ENCODE measurements at places on chromosomes 5 and 9. TPM values are rescaled to one million over a fixed set of nuclear protein-coding genes. Genes with fewer than 3 reads are reported as not detected.

DNA sequence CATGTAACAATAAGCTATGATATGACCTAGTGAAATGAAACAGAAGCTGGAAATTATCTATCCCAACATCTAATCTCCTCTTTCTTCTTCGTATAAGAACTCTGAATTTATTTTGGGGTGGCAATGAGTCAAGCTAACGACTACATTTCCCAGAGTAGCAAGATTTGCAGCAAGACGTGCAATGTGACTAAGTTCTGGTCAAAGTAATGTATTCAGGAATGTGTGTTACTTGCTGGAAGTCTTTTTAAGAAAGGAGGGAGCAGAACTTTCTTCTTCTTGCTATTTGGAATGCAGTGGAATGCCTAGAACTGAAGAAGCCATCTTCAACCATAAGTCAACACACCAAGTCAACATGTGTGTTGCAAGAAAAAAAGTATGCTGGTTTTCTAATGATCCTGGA, 406.6 kb upstream of the MEF2C start:
- DNase-seq: no peak

GRCh38 chr9:126938327-126938726, 23.7 kb downstream of the RALGPS1 start:
- no peak for DNase-seq

DNA sequence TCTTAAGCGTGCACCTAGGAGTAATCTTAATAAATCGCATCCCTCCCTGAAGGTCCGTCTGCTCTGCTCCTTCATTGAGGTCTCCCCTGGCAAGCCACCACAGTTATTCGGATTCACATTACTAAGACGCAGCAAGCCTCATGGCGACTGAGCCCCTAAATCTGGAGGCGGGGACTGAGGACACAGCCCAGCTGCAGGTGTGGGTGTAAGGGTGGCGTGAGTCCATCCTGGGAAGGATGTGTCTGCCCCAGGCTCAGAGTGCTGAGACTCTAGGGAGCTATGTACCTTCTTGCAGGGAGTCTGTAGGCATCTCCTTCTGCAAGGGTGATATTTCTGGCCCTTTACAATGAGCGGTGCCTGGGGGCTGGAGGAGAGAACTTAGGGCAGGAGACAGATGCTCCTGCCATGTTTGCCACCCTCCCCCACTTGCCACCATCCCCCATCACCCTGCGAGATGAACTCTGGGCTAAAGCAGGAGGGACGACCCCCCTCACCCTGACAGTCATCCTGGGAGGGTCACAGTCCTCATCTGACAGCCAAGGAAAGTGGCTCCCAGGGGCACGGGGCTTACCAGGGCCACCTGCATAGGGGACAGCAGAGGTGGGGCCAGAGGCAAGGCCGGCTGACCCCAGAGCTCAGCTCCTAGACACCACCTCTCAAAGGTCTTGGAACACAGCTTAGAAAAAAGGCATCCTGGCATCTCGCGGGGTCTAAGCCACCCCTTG, 76.4 kb upstream of the FCN1 start:
- DNase-seq: no peak

DNA sequence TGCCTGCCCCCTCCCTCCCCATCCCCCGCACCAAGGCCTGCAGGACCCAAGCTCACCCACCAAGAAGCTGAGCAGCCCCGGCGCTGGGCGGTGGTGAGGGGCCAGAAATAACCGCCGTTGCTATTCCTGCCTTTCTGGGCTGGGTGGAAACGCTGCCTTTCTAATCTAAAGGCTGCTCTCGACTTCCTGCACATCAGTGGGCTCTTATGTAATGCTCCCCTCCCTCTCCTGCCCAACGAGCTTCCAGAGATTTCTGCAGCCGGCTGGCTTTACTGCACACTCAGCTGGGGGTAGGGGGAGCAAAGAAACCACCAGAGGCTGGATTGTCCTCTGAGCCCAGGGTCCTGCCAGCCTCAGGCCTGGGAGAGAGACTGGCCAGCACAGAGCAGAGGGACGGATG, 6.9 kb upstream of the EGR1 start:
- DNase-seq: no peak

DNA sequence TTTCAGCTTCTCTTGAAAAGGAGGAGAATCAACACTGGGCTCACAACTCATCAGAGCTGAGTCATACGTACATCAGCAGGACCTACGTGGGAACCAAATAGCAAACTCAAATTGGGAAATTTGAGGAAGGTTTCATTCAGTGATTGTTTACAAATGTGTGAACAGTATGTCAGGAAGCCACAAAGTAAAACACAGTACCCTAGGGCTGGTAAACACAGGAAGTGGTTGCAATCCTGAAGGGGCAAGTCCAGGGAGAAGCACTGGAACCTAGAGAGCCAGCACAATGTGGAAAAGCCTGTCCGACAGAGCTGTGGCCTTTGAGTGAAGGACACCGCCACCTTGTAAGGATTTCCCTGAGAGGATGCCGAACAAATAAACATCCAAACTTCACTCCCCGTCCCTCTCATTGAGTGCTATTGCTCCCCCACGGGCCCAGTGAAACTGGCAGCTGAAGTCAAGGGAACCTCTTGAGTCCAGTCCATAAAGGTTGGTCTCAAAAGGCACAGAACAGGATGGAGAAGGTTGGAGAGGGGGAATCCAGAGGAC, 26.7 kb upstream of the RICTOR start:
- DNase-seq: no peak

ST8SIA4 gene
- total RNA-seq: 17.3 TPM

ROR2 gene
- not detected for total RNA-seq

- DNase-seq: no peak
Observed at GRCh38 chr5:2887481-2888348, 136.2 kb upstream of the IRX2 start.

RNF224 gene
- not detected for total RNA-seq

PCDHB9 gene
- not detected for total RNA-seq

GRCh38 chr9:107703651-107704050, 214.1 kb upstream of the KLF4 start:
- no peak for DNase-seq

PCDHGC4 gene
- not detected for total RNA-seq

- no peak for DNase-seq
Observed at GRCh38 chr5:143274952-143275351, 128.5 kb downstream of the NR3C1 start.

GRCh38 chr5:92662741-92663140, 918.3 kb downstream of the NR2F1-AS1 start:
- no peak for DNase-seq

GRCh38 chr5:8050616-8051175, 181.7 kb downstream of the MTRR start:
- DNase-seq: no peak

GRCh38 chr9:75907329-75907728, 16.9 kb downstream of the PCSK5 start:
- no peak for DNase-seq

- no peak for DNase-seq
Observed at GRCh38 chr9:88359974-88360373, 28.3 kb upstream of the SPIN1 start.

HTR4 gene
- not detected for total RNA-seq

DNA sequence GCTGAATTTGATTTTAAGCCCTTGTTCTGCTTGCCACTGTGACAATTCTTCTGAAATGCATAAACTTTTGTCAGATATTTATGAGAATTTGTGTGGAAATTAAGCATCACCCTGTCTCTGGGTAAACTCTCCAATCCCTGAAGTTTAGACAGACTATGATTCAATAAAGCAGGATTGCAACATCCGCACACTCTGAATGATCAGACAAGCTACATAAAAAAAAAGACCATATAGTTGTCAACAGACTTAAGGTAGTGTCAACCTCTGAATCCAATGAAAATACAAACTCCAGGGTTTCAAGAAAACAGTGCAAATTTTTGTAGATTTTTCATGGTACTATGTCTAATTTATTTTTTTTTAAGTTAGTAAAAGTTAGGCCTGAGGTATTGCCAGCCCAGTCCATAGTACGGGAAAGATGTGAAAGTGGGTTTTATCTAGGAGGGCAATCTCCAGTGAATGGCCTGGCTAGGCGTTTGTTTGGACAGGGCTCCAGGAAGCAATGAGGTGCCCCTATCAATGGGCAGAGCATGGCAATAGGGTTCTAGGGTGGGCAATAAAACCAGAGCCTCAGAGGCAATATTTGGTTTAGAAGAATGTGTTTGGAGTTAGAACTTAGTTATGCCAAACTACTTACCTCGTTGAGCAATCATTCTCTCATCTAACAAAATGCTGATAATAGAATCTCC, 762.6 kb upstream of the SEMA6A start:
- DNase-seq: no peak

IL4 gene
- not detected for total RNA-seq

FBP2 gene
- not detected for total RNA-seq

GRCh38 chr5:174532455-174533453, 191.6 kb upstream of the MSX2 start:
- peak; percentile 2 for DNase-seq

DNA sequence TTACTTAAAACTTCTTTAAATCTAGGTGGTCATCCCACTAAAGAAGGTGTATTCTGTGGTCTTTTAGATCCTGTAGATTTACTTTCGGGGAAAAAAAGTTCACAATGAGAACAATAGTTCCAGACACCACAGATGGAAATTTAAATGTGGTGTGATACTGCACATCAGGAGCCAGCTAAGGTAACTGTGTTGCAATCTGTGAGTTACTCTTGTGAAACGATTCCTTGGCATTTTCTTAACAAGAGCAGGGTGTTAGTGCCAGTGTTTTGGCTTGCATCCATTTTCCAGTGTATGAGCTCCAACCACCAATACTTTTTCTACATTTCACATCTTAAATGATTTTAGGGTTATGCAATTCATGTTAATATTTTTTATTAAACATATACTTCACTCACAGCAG, 674.5 kb downstream of the CETN3 start:
- DNase-seq: no peak

PIP5KL1 gene
- total RNA-seq: 3.2 TPM

FAM200C gene
- total RNA-seq: 0.48 TPM

- no peak for DNase-seq
Observed at GRCh38 chr5:39767916-39768315, 343.1 kb upstream of the DAB2 start.

MZB1 gene
- total RNA-seq: 10.6 TPM

DNA sequence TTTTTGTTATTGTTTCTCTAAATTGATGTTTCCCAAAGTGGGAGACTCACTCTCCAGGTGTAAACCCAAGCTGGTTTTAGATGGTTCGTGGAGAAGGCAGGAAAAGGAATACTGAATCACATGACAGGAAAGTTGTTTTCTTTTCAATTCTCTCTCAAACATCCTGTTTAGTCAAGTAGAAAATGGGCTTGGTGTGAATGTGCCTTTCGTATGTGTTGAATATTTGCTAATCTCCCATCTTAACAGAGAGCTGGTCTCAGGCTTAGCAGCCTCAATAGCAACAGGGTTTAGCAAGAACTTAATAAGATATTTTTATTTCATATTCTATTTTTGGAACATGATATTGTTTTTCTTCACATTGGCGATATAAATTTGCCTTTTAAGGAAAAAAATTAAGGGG, 119.7 kb downstream of the INSYN2B start:
- no peak for DNase-seq

STK32A gene
- total RNA-seq: not detected

GRCh38 chr9:78351816-78352215, 54.9 kb downstream of the PSAT1 start:
- no peak for DNase-seq

PCDHA6 gene
- not detected for total RNA-seq

DNA sequence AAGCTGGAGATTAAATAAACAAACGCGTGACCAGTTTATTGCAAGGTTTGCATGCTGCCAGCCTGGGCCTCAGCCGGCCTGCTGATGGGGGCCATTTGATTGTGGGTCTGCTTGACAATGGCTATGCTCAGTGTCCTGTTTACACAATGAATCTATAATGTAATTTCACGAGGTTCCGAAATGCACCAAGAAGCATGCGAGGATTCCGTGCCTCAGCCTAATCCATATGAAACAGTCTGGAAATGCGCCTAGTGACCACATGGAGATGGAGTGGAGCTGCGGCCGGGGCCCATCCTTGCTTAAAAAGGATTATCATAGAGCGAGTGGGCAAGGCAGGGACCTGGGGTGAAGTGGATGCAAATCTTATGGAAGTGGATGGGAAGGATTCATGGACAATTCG, 382.4 kb downstream of the CDK5RAP2 start:
- no peak for DNase-seq

FGFR4 gene
- 1.4 TPM for total RNA-seq

DNA sequence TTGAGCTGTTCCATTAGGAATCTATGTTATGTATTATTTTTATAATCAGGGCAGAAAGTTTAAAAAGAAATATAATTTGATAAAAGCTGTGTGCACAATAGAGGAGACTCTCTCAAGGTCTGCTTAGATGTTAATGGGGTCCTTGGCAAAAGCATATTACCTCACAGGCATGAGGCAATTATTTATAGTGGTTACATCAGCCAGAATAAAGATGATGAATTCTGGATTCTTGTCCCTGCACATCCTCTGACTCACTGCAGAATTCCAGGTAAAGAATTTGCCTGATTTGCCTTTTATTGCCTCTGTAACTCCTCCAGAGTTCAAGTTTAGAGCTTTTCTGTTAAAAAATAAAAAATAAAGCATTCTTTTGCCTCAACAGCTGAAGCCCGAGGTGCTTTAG, 253.6 kb downstream of the MAST4 start:
- no peak for DNase-seq

DNA sequence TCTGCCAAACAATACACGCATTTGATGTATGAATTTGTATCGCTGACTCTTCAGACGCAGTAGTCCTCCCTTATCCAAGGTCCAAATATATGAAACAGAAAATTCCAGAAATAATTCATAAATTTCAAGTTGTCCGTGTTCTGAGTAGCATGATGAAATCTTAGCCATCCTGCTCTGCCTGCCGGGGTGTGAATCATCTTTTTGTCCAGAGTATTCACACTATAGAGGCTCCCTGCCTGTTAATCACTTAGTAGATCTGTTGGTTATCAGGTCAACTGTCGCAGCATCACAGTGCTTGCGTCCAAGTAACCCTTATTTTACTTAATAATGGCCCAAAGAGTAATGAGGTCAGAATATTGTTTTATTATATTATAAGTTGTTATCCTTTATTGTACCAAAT, 268.1 kb downstream of the DOCK8 start:
- DNase-seq: no peak

GRCh38 chr5:542319-543311, 18.4 kb upstream of the SLC9A3 start:
- no peak for DNase-seq

PANK3 gene
- 59.6 TPM for total RNA-seq

DNA sequence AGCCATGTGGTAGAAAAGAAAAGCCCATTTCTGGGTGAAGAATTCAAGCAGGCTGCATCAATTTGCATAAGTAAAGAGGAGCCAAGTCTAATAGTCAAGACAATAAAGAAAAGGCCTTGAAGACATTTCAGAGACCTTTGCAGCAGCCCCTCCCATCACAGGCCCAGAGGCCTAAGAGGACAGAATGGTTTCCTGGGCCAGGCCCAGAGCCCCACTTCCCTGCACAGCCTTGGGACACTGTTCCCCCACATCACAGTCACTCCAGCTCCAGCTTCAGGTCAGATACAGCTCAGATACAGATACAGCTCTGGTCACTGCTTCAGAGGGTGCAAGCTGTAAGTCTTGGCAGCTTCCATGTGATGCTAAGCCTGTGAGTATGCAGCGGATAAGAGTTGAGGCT, 29.1 kb downstream of the PLGRKT start:
- DNase-seq: no peak

PCDHB15 gene
- total RNA-seq: not detected

IL31RA gene
- not detected for total RNA-seq

Data from activated naive CD8-positive, alpha-beta T cell treated with anti-CD3 and anti-CD28 coated beads for 36 hours (primary cell).